Activated T-cell treated with anti-CD3 and anti-CD28 coated beads, Interleukin-2, amount 50 U/mL, for 4 hours (primary cell): ENCODE measurements at places on chromosomes 16 and 17. TPM values are rescaled to one million over a fixed set of nuclear protein-coding genes. Genes with fewer than 3 reads are reported as not detected.

TMEM97 gene
- total RNA-seq: 55.1 TPM

PSMB3 gene
- total RNA-seq: 554 TPM

DNA sequence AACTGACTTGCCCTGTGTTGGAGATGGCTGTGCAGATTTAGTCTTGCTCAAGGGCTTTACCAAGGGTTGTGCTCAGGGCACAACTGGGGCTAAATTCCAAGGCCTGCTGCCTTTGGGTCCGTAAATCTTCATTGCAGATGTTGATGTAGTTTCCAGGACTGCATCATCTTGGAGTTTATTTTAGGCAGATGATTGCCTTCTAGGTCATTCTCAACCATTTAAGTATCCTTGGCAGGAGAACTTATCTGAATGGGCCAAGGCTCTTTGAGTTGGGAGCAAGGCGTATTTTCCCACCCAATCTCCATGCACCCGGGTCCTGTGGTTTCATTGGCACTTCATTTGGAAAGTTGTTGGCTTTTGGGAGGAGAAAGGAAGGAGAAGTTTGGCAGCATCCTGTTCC is 200.3 kb downstream of the MSI2 start:
- no peak for DNase-seq

DNA sequence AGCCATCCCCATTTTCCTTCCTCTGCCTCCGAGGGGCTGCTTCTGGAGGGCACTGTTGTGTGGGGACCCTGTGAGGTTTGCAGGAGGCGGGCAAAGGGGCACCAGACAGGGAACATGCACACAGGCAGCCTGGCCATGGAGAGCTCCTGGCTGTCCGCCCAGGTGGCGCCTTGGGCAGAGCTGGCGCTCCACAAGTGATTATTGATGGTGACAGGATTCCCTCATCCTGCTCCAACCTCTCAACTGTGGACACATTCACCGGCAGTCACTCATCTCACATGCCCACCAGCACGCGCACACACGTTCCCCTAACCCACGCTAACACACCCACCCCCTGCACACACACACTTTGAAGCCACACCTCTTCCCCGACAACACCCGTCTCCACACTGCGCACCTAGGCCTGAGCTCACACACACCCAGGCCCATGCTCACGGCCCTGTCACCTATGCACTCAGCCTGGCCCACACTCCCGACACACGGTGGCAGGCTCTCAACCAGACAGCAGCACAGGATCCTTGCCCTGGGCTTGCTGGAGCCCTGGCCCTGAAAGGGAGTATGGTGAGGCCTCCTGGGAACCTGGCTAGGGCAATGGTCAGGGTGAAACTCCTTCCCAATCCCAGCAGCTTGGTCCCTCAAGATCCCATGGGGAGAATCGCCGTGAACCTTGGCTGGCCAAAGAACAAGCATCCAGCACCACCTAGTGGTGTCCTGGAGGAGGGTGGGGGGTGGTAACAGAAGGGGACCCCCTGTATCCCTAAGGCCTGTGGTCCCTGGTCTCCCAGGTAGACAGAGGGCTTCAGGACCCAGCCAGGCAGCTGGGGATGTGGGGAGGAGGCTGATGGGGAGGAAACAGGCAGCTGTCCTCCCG is 3.6 kb downstream of the PNMT start:
- no peak for DNase-seq

SEPTIN12 gene
- not detected for total RNA-seq

DNA sequence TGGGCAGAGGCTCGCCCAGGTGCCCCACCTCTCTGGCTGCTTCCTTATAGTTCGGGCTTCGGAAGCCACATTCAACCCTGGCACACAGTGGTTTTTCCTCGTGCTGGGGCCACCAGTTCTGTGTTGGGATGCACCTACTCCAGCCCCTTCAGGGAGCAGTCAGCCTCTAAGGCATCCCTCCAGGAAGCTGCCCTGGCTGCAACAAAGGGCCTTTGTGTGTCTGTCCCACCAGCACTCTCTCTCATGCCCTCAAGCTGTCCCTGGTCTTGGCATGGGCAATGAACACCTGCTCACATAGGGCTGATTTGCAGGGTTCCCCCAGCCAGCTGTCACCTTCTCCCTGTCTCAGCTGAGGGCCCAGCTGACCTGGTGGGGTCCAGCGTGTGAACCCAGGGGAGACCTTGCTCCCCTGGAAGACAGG is 754 bp upstream of the NOXO1 start:
- DNase-seq: no peak

SLC6A4 gene
- total RNA-seq: not detected

GRCh38 chr16:23160574-23160973 is 11.3 kb upstream of the USP31 start:
- DNase-seq: no peak

- DNase-seq: no peak
These were observed 953 bp downstream of the TBX6 start for GRCh38 chr16:30090610-30091331.

MRPL45 gene
- total RNA-seq: 55.9 TPM

GRCh38 chr16:19130852-19131824 is 17.4 kb downstream of the ITPRIPL2 start:
- no peak for DNase-seq

P2RX5 gene
- 29.5 TPM for total RNA-seq

- no peak for DNase-seq
These were observed 775.2 kb upstream of the RBFOX1 start for GRCh38 chr16:6557353-6558023.

- no peak for DNase-seq
These were observed at the start of gene KCNJ12 for GRCh38 chr17:21376081-21376758. Gene KCNJ12 (plus strand): TSS chr17:21376357. CDS start chr17:21415343, 38,986 bp downstream.

DNA sequence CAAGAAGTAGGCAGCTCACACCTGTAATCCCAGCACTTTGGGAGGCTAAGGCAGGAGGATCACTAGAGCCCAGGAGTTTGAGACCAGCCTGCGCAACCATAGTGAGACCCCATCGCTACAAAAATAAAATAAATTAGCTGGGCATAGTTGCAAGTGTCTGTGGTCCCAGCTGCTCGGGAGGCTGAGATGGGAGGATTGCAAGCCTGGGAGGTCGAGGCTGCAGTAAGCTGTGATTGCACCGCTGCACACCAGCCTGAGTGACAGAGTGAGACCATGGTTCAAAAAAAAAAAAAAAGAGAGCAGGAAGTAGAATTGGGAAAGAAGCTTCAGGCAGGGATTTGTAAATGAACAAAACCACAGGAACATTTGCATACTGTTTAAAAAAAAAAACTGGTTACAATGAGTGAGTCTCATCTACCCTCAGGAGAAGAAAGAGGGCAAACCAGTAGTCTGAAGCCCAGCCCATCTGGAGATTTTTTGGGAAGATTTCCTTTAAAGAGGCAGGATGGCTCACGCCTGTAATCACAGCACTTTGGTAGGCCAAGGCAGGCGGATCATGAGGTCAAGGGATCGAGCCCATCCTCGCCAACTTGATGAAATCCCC is 7.9 kb downstream of the MPV17L start:
- DNase-seq: no peak

DNA sequence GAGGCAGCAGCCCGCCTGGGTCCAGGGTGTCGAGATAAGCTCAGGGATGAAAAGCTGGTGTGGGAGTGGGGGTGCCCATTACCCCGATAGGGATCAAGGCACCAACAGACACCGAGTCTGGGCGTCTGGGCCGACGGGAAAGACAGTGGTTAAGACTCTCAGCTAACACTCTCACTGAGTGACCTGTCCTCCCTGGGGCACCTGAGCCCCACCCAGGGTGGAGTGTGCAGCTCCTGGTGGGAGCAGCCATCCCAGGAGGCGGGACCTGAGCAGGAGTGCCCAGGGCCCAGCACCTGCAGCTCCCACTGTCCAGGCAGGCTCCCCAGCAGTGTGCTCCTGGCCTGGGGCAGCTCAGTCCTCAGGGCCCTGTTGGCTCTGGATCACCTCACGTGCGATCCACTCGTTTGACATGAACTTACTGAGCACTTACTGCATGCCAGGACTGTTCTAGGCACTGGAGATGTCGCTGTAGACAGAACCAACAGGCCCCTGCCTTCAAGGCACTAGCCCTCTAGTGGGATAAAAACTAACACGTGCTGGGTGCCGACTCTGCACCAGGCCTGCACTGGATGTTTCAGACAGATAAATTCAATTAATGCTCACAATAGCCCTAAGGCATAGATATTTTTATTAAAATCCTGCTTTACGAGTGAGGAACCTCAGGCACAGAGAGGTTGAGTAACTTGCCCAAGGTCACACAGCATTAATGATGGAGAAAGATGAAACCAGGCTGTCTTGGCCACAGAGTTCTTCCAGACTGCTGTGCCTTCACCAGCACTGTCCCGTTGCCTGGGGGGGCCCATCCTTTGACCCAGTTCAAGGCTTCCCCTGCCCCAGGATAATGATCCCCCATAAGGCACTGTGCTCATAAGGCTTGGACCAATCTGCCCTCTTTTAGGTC is 1.9 kb downstream of the EVPLL start:
- no peak for DNase-seq

DNA sequence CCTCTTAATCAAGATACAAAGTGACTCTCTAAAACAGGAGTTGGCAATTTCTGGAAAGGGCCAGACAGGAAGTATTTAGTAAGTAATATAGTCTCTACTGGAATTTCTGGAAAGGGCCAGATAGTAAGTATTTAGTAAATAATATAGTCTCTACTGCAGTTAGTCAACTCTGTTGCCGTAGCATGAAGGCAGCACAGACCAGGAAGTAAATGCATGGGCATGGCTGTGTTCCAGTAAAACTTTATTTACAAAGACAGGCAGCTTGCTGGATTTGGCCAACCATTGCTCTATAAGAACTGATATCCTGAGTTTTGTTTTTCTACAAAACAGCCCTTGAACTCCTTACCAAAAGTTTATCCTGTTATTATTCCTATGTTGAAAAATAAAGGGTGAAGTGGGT is 16.9 kb downstream of the LDAF1 start:
- DNase-seq: no peak

DNA sequence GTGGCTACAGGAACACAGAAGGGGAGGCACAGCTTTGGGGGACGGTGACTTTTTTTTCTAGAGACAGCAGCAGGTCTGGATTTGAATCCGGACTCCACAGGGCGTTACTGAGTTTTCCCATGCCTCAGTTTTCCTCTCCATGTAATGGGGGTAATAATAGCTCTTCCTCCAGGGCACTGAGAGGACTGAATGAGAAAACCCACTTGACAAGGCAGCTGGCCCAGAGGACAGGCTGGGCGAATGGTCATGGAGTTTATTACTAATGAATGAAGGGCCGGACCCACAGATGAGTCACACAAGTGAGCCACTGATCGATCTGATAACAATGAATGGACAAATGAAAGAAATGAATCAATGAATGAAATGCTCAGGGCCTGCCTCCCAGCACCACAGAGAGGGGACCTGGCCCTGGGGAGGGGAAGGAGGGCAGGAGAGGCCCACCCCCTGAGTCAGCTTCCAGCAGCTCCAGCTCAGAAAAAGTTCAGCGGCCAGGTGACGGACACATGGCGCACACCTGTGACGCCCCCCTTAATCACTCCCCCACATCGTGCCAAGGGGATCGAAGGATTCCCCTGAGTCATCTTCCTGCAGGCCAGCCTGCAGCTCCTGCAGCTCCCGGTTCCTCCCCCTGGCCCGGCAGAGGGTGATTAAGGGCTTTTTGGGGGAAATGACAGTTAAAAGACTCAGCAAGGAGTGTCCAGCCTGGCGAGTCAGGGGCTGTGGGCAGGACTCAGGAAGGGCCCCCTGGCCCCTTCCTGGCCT is 54.3 kb downstream of the SOCS1 start:
- no peak for DNase-seq

DNA sequence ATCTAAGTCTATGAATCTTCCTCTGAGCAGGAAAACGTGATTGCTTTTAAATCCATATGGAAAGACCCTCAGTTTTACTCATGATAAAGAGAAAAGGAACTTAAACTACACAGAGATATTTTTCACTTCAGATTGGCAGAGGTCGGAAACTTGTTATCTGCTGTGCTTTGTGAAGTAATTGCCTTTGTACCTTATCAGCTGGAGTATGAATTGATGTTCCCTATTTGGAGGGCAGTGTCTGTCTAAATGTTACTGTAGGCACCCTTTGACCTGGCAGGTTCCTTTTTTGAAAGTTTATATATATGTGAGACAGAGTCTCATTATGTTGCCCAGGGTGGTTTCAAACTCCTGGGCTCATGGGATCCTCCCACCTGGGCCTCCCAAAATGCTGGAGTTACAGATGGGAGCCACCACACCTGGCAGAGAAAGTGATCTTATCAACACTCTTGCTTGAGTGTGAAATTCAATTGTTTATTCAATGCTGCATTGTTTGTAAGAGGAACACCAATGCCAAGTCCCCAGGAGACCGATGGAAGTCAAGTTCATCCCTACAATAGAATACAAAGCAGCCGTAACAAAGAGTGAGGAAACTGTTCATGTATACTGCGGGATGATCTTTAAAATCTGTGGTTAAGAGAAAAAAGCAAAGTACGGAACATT is 52.3 kb downstream of the ABCC1 start:
- DNase-seq: no peak
